IPS DF 19.7 (cell line): ENCODE measurements at places on chromosomes 11 and 22.

GRCh38 chr11:17528181-17528691 is 16.0 kb downstream of the USH1C start:
- DNase-seq: no peak

GRCh38 chr11:125773516-125773915 is 5.1 kb downstream of the PATE2 start:
- DNase-seq: no peak

DNA sequence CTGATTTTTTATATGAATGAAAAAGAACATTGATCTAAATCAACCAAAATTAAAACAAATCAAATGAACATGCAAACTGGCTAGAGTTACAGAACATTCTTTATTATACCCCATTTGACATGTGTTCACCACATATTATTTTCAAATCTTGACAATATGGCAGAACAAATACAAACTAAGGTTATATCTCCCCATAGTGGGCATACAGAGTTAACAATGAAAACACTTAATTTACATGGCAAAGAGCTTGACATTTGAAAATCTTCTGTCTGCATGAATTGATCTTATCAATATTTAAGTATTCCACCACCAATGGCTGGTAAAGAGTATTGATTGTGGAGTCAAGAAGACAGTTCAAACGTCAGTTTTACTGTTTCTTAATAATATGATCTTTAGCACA is 197.9 kb upstream of the ANO3 start:
- no peak for DNase-seq

DNA sequence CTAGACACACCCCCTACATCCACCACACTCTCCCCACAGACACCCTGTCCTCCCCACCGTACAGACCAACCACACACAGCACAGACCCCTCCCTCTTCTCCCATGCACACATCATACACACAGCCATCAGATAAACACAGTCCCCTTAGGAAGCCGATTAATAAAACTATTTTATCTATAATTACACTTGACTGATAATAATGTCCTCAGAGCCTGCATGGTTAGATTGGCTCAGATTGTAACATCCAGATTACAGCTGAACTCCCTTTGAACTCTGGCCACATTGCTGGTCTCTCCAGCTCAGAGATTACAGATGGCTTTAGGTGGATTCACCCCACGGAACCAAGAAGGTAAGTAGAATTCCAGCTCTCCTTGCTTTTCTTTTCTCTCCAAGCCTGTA is 9.5 kb upstream of the ELF5 start:
- DNase-seq: no peak

- DNase-seq: no peak
These were observed 34.9 kb downstream of the ST3GAL4 start for GRCh38 chr11:126390272-126390867.

DNA sequence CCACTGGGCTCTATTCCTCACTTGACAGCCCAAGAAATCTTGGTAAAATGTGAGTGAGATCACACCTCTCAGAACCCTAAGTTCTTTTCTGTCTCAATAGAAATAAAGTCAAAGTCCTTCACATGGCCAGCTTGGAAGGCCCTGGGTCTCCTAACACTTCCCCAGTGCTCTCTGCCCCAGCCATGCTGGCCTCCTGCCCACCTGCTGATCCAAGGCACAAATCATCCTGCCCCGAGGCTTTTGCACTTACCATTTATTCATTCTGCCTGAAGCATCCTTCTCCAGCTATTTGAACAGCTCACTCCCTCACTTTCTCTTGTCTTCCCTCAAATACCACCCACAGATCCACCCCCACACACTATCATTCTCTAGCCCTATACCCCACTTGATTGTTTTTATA is 26.4 kb downstream of the ISX start:
- DNase-seq: no peak

GRCh38 chr11:76228071-76228874 is 22.0 kb upstream of the WNT11 start:
- no peak for DNase-seq

DNA sequence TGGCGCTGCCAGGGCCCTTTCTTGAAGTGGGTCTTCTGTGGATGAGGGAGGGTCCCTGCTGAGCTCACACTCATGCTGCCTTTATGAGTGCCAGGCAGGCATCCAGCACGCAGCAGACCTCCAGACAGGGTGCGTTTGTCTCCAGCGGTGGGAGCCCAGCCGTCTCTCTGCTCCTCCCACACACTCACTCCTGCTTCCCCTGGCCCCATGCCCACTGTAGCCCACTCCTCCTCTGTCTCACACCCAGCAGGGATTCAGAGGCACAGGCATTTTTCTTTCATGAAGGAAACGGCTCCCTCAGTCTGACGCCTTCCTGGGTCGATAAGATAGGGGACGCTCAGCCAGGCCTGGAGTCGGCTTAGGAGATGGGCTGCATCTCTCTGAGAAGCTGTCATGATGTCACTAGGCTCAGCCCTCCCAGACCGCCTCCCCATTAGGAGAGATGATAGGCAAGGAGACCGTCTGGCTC is 183.9 kb upstream of the NCAM1 start:
- DNase-seq: no peak

GRCh38 chr11:68538025-68538424 is 77.5 kb downstream of the PPP6R3 start:
- DNase-seq: no peak

GRCh38 chr11:36313750-36314433 is 17.8 kb downstream of the PRR5L start:
- no peak for DNase-seq

DNA sequence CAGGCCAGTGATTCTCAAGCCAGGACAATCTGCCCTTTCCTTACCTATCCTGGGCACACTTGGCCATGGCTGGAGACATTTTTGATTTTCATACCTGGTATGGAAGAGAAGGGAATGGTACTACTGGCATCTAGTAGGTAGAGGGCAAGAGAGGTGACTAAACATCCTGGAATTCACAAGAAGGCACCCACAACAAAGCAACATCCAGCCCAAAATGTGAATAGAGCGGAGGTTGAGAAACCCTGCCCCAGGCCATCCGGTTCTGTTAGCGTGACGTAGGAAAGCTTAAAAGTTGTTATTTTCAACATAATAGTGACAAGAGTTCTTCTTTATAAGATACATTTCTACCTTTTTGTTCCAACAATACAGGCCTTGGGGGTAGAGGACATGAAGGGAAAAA is 114.9 kb upstream of the ALX4 start:
- DNase-seq: no peak

GRCh38 chr11:116415095-116415494 is 357.7 kb downstream of the BUD13 start:
- DNase-seq: peak; percentile 28
